Stimulated activated CD4-positive, alpha-beta T cell treated with anti-CD3 and anti-CD28 coated beads, Interleukin-2, amount 100 ng/mL, for 24 hours (primary cell): ENCODE measurements at places on chromosomes 4 and X.
A peak's percentile ranks its signal among the peaks of the same experiment; 100 is the strongest.

GRCh38 chrX:9055354-9055753 is 21.4 kb upstream of the FAM9B start:
- DNase-seq = no peak

GRCh38 chr4:53994382-53995102 is 69.9 kb downstream of the CHIC2 start:
- DNase-seq = no peak

DNA sequence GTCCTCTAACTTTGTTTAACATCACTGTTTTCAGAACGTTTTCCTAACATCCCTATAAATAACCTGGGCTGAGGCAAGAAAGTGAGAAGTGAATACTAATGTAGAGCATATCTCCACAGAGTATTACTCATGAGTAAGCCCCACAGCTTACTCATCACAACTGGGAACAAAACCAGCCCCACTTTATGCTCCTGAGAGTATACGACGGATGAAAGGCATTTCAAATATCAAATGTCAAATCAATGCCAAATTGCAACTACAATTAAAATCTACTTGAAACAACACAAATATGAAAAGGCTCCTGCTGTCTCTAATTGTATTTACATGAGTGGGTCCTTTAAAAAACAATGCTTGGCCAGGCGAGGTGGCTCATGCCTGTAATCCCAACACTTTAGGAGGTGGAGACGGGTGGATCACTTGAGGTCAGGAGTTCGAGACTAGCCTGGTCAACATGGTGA is 41.2 kb downstream of the SH3RF1 start:
- DNase-seq = no peak

DNA sequence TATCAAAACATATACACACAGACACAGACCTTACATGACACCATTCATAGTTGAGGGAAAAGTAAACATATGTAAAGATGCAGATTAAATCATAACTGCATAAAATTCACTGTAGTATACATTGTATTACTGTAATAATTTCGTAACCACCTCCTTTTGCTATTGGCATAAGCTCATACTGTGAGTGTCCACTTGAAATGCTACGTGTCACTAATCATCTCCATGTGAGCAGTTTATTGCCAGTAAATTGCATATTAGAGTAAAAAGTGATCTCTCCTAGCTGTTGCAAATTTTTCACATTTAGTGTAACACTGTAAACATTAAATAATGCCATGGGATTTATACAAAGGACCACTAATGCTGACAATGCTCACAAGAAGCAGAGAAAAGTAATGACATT is 256.7 kb upstream of the GNPDA2 start:
- no peak for DNase-seq

- DNase-seq = no peak
Observed at GRCh38 chrX:112941209-112941837, 100.7 kb upstream of the AMOT start.

DNA sequence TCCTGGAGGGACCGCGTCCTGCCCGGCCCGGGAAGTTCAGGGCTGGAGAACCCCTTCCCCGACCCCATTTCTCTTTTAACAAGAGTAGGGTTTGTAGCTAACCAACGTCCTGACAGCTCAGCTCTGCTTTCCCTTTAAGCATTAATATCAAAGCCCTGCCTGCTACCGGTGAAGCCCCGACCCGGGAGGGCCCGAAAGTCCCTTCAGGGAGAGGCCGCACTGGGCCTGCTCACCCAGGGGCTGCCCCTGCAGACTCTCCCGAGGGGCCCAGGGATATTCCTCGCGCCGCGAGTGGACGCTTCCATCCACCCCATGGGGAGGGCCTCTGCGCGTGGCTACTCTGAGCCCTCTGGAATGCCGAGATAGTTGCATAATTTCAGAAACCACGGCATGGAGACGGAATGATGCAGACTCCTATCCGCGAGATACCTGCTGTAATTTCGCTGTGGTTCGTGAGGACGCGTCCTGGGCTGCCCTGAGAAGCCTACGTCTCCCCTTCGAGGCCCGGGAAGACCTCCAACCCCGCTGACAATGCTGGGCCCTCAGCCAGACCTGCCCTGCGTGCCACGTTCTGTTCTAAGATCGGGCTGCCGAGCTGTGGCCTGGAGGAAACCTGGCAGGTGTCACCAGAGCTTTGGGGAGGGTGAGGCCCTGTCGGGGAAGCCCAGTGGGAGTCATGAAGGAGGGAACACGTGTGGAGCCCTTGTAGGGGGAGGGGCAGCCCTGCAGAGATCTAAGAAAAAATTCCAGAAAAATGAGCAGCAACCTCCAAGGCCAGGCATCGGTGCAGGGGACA is 999 bp upstream of the CTBP1 start:
- peak; percentile 54 for DNase-seq

DNA sequence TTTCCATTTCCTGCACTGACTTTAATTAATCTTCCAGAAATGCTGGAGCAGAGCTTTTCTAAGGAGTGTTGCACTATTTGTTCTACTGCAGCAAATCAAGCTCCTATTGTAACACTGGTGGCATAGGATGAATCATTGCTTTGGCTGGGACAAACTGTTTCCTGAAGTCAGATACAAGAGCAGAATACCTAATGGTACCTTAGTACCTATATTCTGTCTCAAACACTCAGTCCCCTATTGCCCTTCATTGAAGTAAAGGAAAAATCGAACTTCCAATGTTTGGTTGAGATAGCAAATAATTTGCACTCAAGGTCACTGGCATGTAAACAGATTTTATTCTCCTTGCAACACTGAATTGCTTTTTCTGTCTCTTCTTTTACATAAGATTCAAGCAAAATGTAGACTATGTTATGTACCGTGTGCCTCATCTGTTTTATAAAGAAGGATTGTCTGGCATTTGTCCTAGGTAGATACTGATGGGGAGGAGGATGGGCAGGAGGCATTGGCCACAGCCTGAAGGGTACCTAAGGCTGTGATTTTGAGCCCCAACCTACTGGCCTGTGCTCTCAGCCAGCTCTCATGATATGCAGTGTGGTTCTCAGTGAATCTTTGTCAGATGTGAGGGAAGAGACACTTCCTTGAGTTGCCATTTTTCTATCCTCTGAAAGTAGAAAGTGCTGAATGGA is 141.6 kb downstream of the AASDH start:
- no peak for DNase-seq

DNA sequence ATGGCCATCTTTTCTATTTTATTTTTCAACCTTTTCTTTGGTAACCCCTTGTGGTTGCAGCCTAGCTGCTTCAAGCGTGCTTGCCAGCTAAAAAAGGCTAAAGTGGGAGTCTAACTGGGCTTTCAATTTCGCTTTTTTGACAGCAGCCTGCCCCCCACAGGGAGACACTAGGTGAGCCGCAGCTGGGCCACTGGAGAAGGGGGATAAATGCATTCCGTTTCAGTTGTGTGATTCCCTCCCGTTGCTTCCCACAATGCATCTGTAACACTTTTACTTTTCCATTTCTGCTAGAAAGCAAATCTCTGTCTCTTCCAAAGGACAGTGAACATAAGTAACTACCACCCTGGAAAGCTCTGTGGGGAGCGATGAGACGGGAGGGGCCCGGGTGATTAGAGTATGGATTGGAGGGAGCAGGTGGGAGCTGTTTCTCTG is 86.3 kb upstream of the RAPGEF2 start:
- no peak for DNase-seq

DNA sequence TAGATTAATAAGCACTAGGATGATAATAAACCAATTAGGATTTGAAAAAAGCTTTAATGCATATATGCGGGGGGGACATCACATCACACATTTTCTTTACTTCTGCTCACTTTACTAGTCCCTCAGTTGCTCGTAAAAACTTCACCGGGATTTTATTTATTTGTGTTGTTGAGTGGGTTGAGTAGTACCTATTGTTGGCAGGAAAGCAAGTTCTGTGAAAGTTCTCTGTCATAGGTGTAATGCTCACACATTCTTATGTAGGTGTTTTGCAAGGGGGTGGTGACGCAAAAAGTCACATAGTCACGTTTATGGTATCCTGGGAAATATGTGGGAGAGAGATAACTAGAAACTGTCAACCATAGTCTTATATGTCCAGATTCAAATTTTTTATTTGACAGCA is 65.3 kb downstream of the PDLIM5 start:
- no peak for DNase-seq
